IMR-90 (cell line): ENCODE measurements at places on chromosomes 6 and 20. TPM values are rescaled to one million over a fixed set of nuclear protein-coding genes. Genes with fewer than 3 reads are reported as not detected.

PREX1 gene
- total RNA-seq: 0.56 and 0.72 TPM in 2 replicates

RGS17 gene
- 1.4 and 1.7 TPM in 2 replicates for total RNA-seq

ETV7 gene
- under 0.01 and 0.18 TPM in 2 replicates for total RNA-seq

SLC12A5 gene
- total RNA-seq: not detected in 2 replicates

SLC23A2 gene
- 10.2 and 11.1 TPM in 2 replicates for total RNA-seq

EIF2S2 gene
- total RNA-seq: 66.9 and 84.7 TPM in 2 replicates

NKAPL gene
- total RNA-seq: 0.54 and 0.83 TPM in 2 replicates

RAD21L1 gene
- under 0.01 TPM in 1 of 2 replicates, not detected in the other for total RNA-seq

FBXO30 gene
- total RNA-seq: 9.3 and 15.3 TPM in 2 replicates

ESR1 gene
- not detected in 2 replicates for total RNA-seq

EDN3 gene
- total RNA-seq: not detected in 2 replicates

HLA-DRB5 gene
- total RNA-seq: not detected in 2 replicates

HTR1B gene
- under 0.01 and 0.36 TPM in 2 replicates for total RNA-seq
